ENCODE measurements at places on chromosomes 3 and 15.

GRCh38 chr15:59691194-59691805 is 2.2 kb upstream of the BNIP2 start:
- DNase-seq: no peak

DNA sequence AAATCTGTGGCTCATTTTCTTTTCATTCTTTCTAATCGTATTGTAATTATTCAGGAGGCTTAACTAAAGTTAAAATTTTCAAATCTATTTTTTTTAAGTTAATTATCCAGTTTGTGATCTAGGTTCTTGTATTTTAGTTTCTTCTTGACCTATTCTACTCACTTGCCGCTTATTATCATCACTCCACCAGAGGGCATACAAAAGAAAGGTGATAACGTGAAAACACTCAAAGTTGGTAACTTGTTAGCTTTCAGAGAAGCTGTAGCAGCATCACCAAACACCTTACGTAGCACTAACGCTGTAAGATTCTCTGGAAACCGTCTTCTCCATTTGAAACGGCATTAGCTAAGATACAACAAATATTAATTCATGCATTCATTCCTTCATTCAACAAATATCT is 4.8 kb downstream of the GNB4 start:
- no peak for DNase-seq

DNA sequence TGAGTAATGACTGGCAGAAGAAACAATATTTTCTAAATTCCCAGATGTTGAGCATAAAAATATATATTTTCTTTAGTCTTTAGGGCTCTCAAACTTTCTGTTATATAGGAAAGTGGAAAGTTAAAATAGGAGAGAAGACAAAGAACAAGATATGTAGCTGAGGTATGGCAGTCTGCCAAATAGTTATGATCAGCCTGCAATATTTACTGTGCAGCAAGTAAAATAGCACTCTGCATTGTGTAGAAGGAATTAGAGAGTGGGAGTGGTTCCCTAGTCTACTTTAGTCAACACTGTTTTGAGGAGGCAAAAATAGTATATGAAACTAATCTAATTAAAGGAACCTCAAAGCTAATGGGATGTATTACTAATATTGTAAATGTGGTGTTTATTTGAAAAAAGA is 978.1 kb upstream of the ALCAM start:
- no peak for DNase-seq

DNA sequence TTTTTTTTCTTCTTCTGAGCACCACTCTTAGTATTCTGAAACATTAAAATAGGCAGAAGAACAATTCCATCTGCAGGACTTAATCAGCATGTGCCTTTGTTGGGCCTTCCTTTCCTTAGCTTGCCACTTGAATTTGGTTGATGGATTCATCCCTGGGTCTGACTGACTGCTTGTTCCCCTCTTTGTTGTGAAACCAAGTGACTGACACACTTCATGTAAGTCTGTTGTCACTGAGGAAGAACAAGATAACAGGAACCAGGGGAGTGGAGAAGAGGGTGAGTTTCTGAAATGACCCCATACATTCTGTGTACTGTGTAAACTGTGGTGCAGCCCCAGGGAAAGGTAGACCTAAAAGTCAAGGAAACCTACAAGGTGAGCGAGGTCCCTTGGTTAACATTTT is 188.7 kb upstream of the TBC1D5 start:
- DNase-seq: no peak

GRCh38 chr3:178967177-178967532 is 104.5 kb downstream of the ZMAT3 start:
- no peak for DNase-seq

DNA sequence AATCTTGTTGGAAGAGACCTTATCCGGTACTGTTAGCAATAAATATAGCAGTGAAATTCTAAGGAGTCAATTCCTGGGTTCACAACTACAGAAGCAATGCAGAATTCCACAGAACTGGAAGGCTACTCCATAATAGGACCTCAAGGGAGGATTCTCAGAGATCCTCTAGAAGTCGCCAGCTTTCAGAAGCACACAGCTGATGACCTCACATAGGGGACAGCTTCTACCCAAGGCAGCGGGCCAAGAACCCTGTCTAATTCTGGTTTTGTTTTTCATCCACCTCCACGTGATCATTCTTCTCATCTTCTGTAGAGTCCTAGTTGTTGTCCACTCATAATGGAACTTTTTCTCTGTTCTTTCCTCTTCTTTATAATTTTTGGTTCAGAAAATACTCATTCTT is 99.4 kb downstream of the ERC2 start:
- no peak for DNase-seq

GRCh38 chr15:73022161-73022560 is 30.1 kb upstream of the NEO1 start:
- DNase-seq: peak; percentile 16

DNA sequence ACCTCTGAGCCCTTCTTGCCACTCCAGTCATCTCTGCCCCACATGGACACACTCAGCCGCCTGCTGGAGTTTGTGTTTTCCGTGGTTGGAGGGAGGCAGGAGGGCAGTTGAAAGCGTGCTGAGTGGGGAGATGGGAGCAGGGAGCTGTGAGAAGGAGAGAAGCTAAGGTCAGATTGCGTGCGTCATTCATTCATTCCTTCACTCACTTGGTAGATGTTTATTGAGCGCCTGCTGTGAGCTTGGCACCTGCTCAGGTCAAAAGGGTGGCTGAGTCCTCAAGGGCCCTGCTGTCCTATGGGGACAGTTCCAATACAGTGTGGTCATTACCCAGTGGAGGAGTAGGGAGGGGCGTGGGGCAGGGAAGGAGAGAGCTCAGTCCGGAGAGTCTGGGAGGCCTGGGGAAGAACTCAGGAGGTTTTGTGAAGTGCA is 23.5 kb downstream of the LIMD1 start:
- no peak for DNase-seq

DNA sequence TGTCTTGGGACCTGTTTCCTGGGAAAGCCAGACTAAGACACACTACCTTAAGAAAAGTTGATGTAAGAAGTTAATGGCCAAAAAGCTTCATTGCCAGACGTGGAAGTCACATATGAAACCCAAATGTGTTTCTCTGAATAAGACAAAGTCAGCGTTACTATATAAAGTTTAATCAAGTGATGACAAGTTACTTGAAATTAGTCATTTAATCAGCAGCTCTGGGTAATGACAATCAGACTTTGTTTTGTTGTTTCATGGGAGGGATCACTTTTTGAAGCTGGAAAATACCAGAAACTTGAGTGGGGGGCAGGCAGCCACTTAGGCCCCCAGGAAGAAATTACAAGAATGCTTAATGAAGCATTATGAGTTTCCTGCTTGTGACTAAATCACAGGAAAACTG is 218.6 kb downstream of the PTPRG start:
- no peak for DNase-seq

DNA sequence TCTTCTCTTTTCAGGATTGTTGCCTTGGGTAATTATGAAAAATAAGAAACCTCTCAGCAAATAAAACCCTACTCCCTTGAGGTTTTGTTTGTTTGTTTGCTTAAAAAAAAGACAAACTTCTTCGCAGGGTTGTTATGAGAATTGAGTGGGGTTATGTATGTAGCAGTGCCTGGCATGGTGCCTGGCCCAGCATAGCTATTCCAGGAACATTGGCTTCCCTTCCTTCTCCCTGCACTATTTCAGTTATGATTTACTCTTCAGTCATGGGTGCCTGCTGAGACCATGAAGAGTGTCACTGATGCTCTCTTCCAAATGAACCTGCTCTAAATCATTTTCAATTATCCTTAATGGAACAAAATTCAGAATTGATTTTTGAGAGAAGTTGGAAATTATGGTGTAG is 283.5 kb upstream of the ROPN1 start:
- DNase-seq: no peak

DNA sequence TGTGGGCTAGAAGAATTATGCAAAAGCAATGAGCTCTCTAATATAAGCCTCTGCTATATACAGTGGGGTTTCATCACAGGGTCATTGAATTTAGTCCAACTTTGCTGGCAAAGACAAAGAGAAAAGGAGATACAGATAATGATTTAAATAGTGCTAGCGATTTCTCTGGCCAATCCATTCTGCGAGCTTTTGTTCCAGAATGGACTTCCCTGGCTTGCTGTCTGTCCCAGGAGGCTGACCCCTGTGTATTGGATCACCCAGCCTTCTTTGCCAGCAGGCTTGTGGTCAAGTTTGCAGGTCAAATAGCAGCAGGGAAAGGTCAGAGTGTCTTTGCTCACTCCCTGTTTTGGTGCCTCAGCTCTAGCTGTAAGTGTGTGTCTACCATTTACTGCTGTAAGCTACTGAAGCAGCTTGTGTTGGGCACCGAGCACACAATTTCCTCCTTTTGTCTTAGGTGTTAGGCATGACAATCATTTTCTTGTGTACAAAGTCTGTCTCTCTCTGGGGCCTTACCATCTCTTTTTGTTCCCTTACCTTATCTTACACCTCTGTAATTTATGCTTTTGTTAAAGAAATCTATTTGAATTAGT is 55.7 kb downstream of the UNC13C start:
- DNase-seq: no peak

DNA sequence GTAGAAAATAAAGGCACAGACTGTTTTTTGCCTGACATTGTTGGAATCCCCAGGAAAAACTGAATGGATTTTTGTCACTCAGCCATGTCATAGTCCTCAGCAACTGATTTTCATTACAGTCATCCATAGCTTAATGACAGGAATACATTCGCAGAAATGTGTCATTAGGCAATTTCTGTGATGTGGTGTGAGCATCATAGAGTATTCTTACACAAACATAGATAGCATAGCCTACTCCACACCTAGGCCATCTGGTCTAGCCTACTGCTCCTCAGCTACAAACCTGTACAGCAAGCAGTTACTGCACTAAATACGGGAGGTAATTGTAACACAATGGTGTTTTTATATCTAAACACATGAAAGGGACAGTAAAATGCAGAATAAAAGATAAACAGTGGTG is 34.4 kb upstream of the FBN1 start:
- no peak for DNase-seq

DNA sequence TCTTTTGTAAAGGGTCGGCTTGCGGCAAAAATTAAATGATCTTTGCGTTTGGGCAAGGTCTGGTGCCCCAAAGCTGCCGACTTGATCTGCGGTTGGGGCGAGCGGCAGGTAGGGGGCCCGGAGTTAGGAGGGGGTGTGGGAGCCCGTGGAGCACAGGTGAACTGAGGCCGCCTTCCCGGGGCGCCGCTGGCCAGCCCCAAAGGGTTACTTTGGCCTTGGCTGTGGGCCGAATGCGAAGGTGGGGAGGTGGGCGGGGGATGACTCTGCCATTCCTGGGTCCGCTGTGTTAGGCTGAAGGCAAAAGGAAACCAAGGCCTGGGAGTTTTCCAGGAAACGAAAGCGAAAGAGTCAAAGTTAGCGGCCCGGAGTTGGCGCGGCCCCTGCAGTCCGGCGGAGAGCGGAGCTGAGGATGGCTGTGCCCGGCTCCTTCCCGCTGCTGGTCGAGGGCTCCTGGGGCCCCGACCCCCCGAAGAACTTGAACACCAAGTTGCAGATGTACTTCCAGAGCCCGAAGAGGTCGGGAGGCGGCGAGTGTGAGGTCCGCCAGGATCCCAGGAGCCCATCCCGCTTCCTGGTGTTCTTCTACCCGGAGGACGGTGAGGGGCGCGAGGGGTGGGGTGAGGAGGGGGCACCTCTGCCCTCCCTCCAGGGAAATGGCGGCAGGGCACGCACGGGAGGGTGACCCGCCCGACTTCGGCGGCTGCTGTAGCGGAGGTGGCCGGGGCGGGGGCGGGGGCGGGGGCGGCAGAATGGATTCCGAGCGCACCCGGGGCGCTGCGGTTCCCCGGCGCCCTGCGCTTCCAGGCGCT is at the start of gene PARP14:
Gene PARP14, plus strand, starts transcription at position 365 of the 809 bp plus-strand sequence. Its CDS starts 45 bp downstream, at position 410.
- DNase-seq: peak; percentile 56

GRCh38 chr3:196541684-196542445 is 26.5 kb downstream of the WDR53 start:
- DNase-seq: no peak

DNA sequence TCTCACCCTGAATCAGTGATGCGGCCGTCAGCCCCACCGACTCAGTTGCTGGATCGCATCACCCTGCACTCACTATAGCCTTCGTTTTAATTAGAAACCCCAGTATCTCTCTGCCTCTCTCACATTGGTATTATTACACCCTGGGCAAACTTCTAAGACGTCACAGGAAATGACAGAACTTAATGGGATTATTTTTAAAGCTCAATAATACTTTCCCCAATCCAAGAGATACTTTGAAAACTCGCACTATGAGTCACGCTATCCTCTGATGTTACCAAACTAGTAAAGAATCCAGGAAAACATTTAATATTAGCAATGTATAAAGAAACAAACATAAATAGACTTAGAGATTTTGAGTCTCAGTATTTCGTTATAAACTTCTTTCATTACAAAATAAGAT is 36.6 kb downstream of the RUBCN start:
- DNase-seq: no peak

DNA sequence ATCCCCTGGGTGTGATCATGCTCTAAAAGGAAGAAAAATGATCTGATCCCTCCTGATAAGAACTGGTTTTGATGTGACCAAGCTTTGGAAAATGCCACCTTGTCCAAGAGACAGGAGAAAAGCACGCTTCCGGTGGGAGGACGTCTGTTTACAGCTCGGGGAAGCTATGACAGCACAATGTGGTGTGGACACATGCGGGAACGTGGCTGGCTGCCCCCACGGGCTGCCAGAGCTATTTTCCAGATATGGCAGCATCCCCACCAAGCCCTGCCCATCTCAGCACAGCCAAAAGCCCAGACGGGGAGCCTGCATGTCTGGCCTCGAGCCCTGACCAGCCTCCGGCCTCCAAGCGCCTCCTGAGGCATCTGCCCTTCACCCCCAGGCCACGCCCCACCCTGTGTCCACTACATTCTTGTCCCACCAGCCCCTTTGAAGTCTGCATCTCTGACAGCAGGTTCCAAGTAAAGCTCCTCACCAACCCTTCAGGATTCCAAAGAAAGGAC is 63.2 kb upstream of the HRH1 start:
- DNase-seq: peak; percentile 66

GRCh38 chr15:99331381-99331780 is 80.1 kb downstream of the LRRC28 start:
- DNase-seq: no peak

- DNase-seq: no peak
Observed at GRCh38 chr3:179542375-179542774, 20.4 kb upstream of the ACTL6A start.

- no peak for DNase-seq
Observed at GRCh38 chr3:43736558-43737440, 46.1 kb downstream of the ABHD5 start.

DNA sequence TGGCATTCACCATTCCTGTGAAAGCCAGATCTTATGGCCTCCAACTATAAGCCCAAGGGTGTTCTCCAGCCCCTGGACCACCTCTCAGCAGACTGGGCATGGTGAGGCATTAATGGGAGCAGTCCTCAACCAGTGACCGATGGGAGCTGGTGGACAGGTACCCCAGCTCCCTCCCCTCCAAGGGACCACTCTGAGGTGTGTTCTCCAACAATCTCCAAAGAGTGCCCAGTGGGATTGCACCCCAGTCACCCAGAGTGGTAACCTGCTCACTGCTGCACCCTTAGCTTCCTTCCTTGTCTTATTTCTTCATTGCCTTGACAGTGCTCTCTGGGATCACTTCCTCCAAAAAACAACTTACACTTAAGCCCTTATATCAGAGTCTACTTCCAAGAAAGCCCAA is 8.2 kb upstream of the ITGA11 start:
- DNase-seq: no peak

All from ecto neural progenitor cell (in vitro differentiated cells).